ENCODE measurements at places on chromosomes 4 and X. TPM values are rescaled to one million over a fixed set of nuclear protein-coding genes. Genes with fewer than 3 reads are reported as not detected.
A peak's percentile ranks its signal among the peaks of the same experiment; 100 is the strongest.

DNA sequence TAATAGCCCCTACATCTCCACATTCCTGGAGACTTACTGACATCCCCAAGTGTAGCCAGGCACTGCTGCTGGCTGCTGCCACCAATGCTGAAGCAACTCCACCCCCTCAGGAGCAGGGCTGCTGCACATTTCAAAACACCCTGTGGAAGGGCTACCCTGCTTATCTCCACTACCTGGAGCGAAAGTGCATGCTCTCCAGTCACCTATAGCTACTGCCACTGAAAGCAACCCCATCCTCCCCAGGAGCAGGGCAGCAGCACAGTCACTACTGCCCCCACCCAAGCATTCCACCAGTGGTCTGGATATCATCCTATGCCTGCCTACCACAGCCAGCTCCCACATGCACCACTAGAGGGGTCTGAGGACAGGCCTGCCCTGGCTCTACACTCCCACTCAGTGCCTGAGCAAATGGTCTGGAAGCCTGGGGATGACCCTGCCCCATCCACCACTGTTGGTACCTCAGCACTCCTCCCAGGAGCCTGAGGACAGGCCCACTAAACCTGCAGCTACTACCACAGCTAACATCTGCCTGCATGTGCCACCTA lies 55.3 kb downstream of the MANBA start:
- DNase-seq: no peak

GRCh38 chrX:153875391-153876111 lies 10.4 kb downstream of the L1CAM start:
- peak; percentile 68 for DNase-seq

GRCh38 chr4:76275486-76276124 lies 24.1 kb downstream of the FAM47E start:
- DNase-seq: no peak

DNA sequence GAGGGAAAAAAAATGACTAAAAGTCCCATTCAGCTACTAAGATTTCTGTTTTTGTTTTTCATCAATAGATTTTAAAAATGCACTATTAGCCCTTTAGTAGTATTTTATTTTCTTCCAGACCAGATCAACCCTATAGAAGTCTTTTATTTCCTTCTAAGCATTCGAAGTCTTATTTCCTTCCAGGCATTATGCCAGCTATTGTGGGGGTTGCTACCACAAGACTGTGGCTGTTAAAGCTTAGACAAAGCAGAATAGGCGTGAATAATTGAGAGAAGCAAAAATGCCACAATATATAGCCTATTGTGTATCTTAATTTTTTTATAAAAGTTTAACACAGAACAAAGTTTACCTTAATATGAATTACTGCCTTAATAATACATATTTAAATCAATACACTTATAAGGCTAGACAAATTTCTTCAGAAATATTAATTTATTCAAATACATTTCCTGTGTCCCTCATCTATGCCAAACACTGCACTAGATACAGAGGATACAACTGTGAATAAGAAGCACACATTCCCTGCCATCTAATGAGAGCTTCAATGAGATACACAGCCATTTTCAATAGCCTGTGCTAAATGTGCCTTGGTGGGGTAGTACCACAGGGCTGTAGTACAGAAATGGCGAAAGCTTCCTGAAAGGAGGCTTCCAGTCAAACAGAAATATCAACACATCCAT lies 33.1 kb downstream of the SLC10A7 start:
- no peak for DNase-seq

DNA sequence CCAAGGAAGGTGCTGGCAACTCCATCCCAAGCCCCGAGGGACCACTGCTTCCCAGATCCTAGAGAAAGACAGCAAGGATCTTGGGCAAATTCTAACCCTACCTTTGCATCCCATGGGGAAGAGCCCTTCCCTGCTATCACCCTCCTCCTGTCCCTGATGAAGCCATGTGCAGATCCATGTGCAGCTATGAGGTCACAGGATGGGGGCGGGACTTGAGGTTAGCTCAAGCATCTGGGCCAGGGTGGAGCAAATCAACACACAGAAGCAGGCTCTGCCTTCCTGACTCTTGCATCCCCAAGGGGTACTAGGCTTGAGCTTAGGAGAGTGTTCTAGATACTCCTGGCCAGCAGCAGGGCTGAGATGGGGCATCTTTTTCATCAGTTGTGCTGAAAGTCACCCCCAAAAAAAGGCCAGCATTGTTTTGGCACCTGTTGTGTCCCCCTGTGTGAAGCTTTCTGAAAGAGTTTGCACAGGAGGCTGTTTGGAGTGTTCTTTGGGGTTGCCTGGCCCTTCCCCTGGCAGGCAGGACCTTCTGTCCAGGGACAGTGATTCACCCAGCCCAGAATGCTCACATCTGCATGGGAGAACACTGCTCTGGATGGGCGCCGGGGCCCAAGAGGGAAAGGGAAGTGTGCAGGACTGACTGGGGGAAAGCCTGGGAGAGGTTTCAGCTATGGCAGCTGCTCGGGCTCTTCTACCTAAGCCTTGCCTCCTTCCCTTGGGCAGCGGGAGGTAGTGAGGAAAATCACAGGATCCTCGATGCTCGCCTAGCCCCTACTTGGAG lies 50.8 kb downstream of the PRPS1 start:
- peak; percentile 89 for DNase-seq

- peak; percentile 80 for DNase-seq
Observed at GRCh38 chrX:150482537-150483206, 85.7 kb upstream of the MTM1 start.

- no peak for DNase-seq
Observed at GRCh38 chr4:169219440-169219839, 51.3 kb downstream of the SH3RF1 start.

BMP15 gene
- total RNA-seq: not detected

DNA sequence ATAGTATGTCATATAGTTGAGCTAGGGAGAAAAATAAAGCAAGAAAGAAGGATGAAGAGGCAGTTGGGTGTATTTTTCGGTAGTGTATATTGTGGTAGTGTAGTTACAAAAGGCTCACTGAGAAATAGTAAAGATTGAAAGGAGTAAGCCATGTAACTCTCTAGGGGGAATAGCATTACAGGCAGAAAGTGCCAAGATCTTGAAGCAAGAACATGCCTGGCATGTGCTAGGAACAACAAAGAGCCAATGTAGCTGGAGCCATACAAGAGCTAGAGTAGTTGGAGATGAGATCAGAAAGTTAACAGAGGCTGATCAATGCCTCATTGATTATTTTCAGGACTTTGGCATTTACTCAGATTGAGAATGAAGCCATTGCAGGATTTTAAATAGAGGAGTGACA lies 3.0 kb downstream of the ABCE1 start:
- DNase-seq: no peak

DNA sequence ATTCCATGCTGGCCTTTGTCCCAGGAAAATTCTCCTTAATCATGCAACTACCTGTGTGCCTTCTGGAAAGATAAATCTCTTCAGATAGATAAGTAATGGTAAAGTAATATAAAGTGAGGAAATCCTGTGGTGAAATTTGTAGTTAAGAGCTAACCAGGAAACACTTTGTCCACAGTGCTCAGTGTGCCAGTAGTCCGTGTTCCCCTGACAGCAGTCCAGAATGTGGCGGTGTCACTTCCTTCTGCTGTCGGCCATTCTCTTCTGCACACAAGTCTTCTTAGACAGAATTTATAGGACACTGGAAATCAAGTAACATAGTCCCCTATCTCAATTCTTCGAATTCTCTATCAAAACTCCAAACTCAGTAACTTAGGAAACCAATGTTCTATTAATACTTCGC lies 5.7 kb upstream of the CXXC4 start:
- no peak for DNase-seq

GRCh38 chr4:1374706-1375045 lies 27.7 kb downstream of the UVSSA start:
- no peak for DNase-seq

GRCh38 chr4:8708401-8709021 lies 115.9 kb downstream of the CPZ start:
- no peak for DNase-seq

PCDH7 gene
- not detected for total RNA-seq

DNA sequence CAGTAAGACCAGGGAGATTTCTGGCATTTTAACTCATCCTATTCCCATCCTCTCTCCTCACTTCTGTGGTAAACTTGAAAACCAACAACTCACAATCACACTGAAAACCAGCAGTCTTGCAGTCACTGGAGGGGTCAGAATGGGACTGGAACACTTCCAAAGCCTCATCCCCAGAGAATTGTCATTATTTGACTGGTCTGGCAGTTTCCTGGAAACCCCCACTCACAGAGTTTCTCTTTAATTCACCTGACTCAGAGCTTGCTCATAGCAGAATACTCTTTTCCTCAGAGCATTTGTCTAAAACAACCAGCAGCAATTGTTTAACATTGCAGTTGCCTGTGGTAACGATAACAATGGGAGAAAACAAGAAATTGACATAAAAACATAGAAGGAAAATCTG lies 7.3 kb upstream of the RAB9B start:
- no peak for DNase-seq

HSFX3 gene
- total RNA-seq: not detected

RPS6KA6 gene
- not detected for total RNA-seq

WDFY3 gene
- total RNA-seq: 0.66 TPM

DNA sequence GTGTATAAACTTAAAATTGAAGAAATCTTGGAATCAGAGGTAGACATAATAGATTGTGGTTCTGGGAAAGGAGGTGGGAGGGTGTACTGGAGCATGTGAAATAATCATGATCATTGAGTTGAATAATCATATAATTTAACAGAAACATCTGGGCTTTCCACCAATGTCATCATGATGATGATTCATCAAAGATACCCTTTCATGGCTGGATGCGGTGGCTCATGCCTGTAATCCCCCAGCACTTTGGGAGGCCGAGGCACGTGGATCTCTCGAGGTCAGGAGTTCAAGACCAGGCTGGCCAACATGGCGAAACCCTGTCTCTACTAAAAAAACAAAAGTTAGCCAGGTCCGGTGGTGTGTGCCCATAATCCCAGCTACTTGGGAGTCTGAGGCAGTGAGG lies 6.7 kb upstream of the RUFY3 start:
- no peak for DNase-seq

S100G gene
- not detected for total RNA-seq

SPOCK3 gene
- not detected for total RNA-seq

KLHL34 gene
- total RNA-seq: 0.16 TPM

- no peak for DNase-seq
Observed at GRCh38 chr4:5211282-5211839, 160.1 kb downstream of the STK32B start.

DNA sequence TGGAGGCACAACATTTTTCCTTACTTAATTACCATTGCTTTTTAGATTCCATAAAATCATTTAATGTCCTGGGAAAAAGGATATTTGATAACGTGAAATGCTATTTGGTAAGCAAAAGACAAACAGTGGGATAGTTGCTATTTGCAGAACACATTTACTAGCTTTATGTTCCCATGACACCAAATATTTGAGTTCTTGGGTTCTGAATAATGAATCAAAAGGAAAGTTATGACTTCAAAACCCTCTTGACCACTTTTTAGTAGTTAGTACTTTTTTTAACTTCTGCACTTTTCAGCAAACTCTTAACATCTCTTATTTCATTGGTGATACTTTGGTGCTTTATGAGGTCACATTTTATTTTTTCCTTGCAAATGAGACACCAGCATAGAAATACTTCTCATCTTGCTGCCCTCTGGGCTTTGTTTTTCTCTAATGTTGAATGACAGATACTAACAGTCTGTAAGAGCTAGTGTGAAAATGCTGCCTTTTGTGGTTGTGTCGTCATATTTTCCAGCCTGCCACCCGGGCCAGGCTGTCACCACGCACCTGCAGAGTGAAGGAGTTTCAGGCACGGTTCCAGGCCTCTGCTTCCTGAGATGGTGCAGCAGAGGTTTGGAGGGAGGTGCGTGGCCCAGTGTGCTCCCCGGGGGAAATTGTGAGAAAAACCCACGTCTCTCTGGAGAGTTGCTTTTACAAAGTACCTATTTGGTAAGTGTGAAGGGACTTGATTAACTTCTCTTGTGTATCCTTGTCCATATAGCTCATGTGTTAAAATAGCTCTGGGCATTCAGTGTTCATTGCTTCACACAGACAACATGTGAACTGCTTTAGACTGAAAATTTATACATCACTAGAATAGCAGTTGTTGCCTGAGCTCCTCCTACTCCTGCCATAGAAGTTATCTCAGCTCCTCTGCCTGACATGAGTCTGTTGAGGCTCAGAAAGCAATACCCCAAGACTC lies 34.7 kb downstream of the MSL3 start:
- peak; percentile 70 for DNase-seq

DNA sequence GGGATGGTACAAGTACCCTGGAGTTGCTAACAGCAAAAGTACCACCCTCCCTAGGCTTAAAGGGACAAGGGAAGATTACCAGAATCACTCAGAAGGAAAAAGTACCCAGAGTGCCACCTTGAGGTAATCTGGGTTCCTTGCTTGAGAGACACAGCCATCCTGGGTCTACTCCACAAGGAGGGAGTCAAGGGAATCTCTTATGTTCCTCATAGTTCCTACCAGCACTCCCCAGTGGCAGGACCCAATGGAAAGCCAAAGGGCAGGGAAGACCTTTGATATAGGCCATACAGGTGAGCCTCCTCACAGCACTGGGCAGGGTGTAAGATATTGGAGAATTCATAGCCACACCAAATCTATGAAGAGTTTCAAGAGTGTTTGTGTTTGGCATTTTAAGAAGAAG lies 5.7 kb downstream of the IL2 start:
- peak; percentile 45 for DNase-seq

TLR7 gene
- total RNA-seq: not detected

- no peak for DNase-seq
Observed at GRCh38 chr4:75705198-75705977, 19.0 kb upstream of the USO1 start.

DNA sequence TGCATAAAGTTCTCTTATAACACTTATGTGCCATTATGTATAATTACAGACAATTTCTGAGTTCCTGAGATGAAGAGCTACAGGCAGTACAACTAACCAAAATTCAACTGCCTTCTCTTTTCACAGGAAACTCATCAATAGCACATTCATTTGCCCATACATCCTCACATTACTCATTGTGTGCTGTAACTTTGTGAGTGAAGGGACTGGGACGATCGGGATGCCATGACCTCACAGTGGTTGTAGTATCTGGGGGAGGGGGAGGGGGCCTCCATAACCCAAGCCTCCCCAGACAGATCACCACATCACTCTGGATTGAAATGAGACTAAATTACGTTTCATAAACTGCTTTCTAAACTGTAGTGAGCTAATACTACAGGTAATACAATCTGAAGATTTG lies 60.7 kb downstream of the ABCG2 start:
- DNase-seq: no peak
